ENCODE measurements at places on chromosomes 11 and 22.

DNA sequence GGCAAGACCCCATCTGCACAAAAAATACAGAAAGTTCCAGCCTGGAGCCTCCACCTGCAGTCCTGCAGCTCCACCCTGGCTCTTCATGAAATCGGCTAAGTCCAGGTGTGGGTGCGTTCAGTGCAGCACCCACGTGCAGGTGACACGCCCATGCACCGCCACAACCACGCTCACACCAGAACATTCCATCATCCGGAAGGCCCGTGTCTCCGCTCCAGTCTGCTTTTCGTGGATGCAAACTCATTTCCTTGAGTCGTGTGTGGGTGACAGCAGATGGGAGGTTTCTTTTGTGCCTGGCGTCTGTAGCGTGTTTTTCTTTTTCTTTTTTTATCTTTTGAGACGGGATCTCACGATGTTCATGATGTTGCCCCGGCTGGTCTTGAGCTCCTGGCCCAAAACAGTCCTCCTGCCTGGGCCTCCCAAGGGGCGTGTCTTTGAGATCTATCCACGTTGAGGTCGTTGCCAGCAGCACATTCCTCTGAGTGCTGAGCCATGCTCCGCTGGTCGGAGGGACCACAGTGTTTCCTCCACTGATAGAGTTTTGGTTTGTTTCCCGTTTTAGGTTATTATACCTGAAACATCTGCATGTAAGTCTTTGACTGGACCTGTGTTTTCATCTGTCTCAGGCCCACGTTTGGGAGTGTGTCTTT lies 7.2 kb downstream of the PTDSS2 start:
- peak; percentile 25 for DNase-seq

DNA sequence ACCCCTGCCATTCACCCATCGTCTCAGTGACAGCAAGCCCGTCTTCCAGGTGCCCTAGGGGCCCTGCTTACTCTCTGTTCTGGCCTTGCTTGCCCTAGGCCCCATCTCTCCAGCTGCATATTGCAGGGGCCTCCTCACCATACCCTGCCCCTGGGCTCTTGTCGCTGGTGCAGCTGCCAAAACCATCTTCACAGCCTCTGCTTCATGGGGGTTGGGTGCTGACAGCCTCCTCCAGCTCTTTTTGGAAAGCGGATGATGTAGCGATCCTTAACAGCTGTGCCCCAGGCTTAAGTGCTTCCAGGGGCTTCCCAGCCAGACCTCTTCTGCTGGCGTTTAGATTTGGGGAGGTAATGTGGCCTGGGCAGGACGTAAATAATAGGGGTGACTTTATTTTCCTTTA lies 61.2 kb upstream of the SUSD2 start:
- DNase-seq: no peak

DNA sequence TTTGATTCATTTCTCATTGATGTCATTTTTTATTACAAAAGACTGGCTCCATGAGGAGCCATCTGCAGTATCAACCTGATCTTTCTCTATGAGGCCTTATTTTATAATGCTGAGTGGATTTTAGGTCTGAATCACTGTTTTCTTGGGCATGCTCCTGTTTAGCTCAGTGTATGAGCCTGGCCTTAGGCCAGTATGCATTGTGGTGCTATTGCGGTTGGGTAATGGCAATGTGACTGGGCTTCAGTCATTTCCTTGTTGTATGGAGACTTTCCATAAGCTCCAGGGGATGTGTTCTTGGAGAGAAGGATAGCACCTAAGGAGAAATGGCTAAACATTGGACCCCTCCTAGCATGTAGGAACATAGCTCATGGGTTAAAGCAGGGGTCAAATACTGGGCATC lies 293.2 kb downstream of the NELL1 start:
- DNase-seq: no peak

DNA sequence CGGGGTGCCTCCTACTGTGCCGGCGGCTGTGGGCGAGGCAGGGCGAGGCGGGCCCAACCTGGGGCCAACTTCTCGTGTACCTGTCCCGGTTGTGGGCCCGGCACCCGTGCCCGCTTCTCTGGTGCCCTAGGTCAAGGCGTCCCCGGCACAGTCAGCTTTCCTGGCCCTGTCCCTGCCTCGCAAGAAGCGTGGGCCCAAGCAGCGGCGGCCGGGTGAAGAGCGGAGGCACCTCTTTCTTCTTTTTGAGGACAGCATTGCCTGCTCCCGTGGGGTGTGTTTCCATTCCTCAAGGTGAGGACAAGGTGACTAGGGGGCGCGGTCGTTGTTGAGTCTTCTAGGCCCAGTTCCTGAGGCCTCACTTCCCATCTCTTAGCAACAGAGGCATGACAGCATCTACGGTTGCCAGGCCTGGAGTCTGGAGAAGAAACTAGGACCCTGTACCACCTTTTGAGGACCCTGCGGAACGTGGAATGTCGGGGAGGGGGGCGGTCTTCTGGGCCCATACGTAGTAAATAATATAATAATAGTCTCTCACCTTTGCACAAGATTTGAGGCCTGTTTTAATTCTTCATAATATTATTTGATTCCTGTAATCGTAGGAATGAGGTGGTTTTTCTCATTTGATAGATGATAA lies 418 bp downstream of the ACO2 start:
- DNase-seq: no peak

GRCh38 chr22:25621986-25622385 lies 57.5 kb downstream of the GRK3 start:
- no peak for DNase-seq

DNA sequence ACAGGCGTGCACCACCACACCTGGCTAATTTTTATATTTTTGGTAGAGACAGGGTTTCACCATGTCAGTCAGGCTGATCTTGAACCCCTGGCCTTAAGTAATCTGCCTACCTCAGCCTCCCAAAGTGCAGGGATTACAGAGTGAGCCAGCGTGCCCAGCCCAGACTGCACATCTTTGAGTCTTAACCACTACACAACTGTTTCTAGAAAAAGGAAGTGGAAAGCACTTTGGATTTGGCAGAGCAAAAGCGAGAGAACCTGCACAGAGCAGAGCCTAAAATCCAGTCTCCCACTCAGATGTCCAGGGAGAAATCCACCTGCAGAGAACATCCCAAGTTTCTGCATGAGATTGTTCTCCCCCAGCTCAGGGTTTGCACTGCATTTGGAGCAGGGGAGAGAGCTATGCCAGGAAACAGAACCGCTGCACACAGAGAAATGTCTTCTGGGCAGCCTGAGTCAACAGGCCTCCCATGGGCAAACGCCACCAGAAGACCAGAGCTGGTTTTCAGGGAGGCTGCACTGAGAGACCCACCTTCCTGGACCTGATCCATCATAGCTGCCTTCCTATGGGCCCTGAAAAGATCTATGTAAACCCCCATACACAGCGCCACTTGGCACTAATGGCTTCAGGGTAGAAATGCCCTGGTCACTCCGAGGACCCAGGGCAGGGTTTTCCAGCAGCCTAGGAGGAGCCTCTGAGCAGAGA lies 54.0 kb downstream of the RPUSD4 start:
- DNase-seq: no peak

DNA sequence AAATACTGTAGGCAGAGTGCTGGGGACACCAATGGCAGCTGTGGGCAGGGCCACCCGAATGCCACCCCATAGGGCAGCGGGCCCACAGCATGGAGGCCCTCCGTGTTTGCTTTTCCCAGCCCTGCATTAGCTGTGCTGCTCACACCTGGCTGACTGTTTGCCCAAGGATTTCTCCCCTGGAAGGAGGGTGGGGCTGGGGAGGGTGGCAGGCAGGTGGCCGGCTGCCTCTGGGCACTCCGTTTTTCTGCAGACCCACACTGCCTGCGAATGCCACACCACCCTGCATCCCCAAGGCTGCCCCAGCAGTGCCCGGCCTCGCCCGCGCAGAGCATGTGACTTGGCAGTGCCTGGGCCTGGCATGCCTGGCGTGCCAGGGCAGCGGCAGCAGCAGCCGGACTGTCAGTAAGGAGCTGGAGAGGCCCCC lies 19.6 kb downstream of the DAGLA start:
- DNase-seq: no peak

DNA sequence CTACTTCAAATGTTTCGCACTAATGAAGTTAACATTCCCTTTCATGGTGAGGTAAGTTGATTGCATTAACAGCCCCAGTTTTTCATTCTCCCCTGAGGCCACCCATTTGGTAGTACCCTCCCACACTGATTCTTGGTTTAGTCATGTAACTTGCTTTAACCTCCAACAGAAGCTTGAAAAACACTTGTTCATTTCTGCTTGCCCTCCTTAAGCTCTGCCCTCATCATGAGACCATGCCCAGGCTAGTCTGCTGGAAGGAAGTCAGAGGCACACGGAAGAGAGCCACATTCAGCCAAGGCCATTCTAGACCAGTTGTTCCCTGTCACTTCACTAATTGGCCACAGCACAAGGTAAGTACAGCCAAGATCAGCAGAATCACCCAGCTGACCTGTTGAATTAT lies 50.7 kb upstream of the CD44 start:
- no peak for DNase-seq

- peak; percentile 91 for DNase-seq
Measured at GRCh38 chr22:50190941-50191741, 5.4 kb downstream of the TRABD start.

GRCh38 chr11:46769636-46770221 lies 50.7 kb downstream of the F2 start:
- no peak for DNase-seq

- DNase-seq: no peak
Measured at GRCh38 chr22:43446916-43447315, 35.1 kb downstream of the MPPED1 start.

DNA sequence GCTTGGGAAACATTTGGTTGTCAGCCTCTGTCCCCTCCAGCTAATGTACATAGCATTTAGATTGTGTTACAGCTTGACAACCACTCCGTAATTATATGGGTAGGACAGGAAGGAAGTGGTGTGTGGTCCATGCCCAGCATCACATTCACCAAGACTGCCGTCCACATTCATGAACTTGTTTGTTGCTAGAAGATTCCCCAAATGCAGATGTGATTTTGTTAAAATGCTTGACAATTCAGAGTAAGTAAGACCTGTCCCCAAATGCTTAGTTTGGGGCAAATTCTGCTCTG lies 1482.7 kb downstream of the TBC1D22A start:
- DNase-seq: no peak

DNA sequence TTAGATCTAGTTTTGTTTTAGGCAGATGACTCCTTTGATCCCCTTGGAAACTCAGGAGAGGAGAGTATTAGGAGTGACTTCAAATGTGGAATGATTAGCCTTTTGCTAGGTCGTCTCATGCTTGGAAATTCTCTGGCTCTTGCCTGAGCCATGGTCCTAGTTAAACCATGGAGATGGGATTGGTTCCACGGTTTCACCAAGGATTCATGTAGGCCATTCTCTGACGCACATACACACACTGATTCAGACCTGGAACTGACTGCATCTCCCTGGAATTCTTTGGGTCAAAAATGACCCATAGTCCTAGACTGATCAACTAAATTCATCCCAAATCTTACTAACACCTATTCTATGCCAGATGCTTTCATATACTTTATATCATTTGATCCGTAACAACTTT lies 56.5 kb downstream of the POLD3 start:
- no peak for DNase-seq

GRCh38 chr11:74373382-74373781 lies 24.9 kb downstream of the PGM2L1 start:
- no peak for DNase-seq

- no peak for DNase-seq
Measured at GRCh38 chr11:111448414-111448813, 63.8 kb downstream of the BTG4 start.

DNA sequence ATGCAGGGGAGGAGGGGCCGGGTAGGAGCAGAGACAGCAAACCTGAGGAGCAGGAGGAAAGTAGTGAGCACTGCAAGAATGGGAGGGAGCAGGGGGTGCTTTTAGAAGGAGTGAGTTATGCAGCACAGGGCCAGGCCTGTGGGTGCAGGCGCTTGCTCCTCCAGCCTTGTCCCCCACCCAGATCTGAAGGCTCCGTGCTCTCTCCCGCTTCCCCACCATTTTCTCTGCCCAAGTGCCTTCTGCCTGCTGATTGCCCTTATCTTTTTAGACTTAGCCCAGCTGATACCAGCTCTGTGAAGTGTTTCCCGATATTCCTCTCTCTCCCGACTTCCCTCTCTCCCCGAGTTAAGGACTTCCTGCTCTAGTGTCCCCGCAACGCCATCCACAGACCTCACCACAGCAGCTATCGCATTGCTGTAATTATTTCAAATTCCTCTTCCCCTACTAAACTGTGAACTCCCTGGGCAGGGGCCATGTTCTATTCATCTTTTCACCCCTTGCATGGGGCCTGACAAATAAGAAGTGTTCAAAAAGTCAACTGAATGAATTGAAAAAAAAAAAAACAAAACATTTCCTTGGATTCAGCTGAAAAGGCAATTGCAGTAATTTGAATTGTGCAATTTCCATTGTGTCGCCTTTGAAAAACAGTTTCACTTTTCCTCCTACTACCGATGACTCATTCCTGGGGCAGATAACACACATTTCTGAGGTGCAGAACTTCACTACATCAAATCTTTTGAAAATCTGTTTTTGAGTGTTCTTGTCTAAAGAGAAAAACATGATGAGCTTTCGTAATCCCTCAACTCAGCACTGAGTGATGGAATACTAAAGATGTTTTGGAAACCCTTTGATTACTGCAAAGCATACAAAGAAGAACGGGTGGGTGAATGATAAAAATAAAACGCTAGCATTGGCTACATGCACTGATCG lies 69.7 kb upstream of the BMAL1 start:
- DNase-seq: peak; percentile 39

GRCh38 chr11:65648997-65649493 lies 11.1 kb downstream of the SIPA1 start:
- DNase-seq: no peak

DNA sequence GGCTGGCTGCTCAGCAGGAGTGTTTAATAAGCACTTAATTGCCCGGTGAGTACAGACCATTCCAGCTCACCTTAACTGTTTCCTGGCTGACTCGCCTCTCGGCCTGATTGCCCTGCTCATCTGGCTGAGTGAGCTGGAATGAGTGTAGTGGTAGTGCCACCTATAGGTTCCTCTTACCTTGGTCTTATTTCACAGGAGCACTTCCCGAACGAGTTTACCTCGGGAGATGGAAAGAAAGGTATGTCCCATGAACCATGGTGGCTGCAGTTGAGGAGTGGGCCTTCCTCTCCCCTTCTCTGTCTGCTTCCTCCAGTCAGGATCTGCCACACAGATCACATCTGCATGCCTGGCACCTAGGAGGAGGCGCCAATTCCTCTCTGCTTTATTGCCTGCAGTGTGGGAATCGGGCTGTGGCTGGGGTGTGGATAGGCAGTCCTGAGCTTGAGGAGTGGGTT lies 26.7 kb downstream of the UPB1 start:
- DNase-seq: peak; percentile 8

DNA sequence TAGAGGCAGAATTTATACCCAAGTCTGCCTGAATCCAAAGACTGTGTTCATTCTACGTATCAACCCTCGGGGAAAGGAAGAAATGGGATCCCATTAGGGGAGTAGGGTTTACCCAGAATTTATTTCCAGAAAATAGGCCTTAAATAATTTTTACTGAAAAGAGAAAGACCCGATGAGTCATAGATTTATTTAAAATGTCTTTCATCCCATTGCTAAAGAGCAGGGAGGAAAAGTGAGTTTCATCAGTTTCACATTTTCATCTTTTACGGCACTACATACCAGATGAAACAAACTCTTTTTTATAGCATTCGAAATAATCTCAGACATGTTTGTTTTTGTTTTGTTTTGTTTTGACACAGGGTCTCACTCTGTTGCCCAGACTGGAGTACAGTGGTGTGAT lies 31.3 kb downstream of the SLC1A2 start:
- DNase-seq: no peak

- no peak for DNase-seq
Measured at GRCh38 chr11:112016088-112016764, 9.0 kb upstream of the DLAT start.

- DNase-seq: no peak
Measured at GRCh38 chr11:115317277-115318185, 186.7 kb downstream of the CADM1 start.

GRCh38 chr11:46351606-46352005 lies 4.3 kb downstream of the DGKZ start:
- DNase-seq: no peak

GRCh38 chr11:46663277-46663940 lies 37.0 kb downstream of the ARHGAP1 start:
- DNase-seq: no peak

Measured in central memory CD4-positive, alpha-beta T cell (primary cell).